ENCODE measurements at places on chromosomes 3 and 15.

DNA sequence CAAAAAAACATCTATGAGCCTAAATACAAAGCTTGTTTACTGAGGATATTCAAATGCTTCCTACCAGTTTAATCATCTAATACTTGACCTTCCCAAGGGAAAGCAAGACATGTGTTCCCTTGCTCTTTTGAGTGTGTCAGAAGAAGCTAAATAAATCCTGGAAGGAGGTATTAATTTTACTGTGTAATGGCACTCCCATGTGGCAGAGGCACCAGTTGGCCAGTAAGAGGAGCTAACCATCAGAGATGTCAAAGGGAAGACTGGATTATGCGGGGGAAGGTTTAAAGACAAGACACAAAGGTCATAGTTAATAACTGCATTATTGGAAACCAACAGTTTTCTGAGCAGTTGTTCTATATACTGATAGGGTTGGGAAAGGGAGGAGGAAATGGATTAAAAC lies 125.1 kb downstream of the SUCLG2 start:
- DNase-seq = no peak

GRCh38 chr15:69489073-69489571 lies 36.5 kb downstream of the RPLP1 start:
- DNase-seq = peak; percentile 34

DNA sequence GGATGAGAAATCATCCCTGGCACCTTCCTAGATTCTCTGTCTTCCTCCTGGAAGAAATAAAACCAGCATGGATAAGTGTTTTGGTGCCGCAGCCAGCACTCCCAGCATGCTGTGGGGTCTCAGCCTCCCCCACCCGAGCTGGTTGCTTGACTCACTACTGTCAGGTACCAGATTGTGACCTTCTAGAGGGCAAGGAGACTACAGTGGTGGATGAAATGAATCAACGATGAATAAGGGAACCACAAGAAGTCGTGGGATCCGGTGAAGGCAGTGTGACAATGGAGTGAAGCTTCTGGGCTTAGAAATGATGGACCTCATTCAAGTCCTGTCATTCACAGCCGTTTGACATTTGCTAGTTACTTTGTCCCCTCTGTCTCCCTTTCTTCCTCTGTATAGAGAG lies 50.2 kb upstream of the SLCO3A1 start:
- DNase-seq = no peak

- no peak for DNase-seq
Observed at GRCh38 chr15:35979608-35980007, 433.6 kb upstream of the DPH6 start.

DNA sequence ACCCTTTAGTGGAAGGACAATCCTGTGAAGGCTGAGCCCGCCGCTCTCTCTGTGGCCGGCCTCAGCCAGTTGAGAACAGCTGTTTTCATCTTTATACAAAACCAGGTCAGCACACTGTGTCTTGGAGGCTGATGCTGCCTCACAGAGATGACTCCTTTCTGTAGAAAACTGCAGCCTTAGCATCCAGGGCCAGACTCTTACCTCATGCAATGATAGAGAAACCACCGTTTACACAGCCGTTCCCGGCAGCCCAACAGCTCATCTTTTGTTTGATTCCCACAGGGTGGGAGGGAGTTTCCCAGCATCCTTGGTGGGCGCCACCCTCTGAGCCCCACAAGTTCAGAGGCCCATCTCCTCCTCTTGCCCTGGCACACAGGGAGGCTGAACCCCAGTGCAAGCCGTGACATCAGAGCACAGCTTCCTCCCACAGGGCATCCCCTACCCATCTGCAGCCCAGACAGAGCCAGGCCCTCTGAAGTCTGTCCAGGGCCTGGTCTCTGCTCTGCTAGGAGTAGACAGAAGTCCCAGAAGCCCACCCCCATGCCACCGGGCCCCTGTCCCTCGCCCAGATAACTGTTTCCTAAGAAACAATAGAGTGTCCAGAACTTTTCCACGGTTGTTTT lies 105.0 kb downstream of the LRRK1 start:
- DNase-seq = peak; percentile 43

GRCh38 chr3:169850618-169851017 lies 19.1 kb downstream of the LRRC31 start:
- no peak for DNase-seq

- no peak for DNase-seq
Observed at GRCh38 chr3:127028781-127029657, 46.1 kb downstream of the PLXNA1 start.

- peak; percentile 88 for DNase-seq
Observed at GRCh38 chr3:25448750-25449692, 21.0 kb downstream of the RARB start.
